Activated CD4-positive, alpha-beta T cell treated with anti-CD3 and anti-CD28 coated beads for 24 hours (primary cell): ENCODE measurements at places on chromosomes 6 and 20.

- no peak for DNase-seq
These were observed 29.3 kb downstream of the SNPH start for GRCh38 chr20:1295276-1295930.

GRCh38 chr20:19382386-19383340 lies 170.2 kb downstream of the SLC24A3 start:
- no peak for DNase-seq

- DNase-seq, result no peak
These were observed 29.2 kb downstream of the AFDN start for GRCh38 chr6:167855825-167856425.

GRCh38 chr6:160363016-160363996 lies 15.1 kb downstream of the SLC22A3 start:
- DNase-seq, result no peak

DNA sequence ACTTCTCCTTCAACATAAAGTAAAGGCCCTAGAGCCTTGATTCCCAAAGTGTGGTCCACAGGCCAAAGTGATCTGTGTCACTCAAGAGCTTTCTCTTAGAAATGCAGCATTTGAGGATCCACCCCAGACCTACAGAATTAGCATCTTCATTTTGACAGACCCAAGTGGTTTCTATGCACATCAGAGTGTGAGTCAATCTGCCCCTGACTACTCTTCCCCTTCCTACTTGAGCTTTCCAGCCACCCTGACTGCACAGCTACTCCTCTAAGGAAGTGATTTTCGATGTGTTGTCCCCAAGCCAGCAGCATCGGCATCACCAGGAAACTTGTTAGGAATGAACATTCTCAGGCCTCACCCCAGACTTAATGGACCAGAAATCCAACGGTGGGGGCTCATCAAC lies 2.6 kb downstream of the MEP1A start:
- no peak for DNase-seq

DNA sequence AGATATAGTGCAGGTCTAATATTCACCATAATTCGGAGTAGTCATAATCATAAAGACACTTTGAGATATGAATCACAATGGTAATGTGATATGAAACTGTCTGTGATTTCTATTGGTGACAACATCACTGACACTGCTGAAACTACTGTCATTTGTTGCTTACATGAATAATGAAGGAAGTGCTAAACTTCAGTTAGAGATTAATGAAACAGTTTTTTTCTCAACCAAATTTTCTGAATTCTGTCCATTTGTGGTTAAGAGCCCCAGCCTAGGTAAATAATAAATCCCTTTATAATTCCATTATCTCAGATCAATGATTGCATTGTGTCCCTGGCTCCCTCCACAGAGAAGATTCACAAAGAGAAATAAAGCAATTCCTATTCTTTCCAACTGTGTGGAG lies 122.6 kb downstream of the HIVEP2 start:
- no peak for DNase-seq

DNA sequence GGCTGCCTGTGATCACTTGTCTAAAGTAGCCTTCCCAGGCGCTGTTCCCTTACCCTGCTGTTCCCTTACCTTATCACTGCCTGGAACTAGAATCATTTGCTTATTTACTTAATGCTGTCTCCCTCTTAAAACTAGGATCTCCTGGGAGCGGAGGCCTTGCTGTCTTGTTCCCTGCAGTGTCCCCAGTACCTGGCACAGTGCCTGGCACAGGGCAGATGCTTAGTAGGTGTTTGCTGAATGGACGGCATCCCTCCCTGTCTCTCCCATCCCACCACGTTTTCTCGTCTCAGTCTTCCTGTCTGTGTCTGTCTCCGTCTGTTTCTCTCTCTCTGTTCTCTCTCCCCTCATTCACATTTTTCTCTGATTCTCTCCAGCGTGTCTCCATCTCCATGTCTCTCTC lies 99.9 kb upstream of the MYL9 start:
- DNase-seq, result no peak

GRCh38 chr6:150176152-150176551 lies 33.3 kb downstream of the PPP1R14C start:
- DNase-seq, result no peak

DNA sequence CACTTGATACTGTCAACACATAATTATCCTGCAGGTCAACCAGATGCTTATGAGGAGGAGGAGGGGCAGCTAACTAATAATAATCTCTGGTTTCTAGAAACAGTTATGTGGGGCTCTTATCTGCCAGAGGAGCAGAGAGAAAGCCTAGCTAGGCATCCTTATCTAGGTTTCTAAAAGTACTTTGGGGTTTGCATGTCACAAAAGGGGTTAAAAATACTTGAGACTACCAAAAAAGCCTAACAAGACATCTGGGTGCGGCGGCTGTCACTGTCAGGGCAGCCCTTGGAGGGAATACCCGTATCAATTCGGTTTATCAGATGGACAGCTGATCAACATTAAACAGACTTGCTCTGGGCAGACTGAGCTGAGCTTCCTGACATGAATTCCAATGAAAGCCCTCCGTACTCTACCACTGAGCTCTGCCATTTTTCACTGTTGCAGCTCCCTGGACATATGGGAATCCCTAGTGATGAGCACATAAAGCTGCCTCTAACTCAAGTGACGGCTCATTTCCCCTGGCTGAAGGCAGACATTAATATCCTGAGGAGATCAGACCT lies 166.6 kb downstream of the PDSS2 start:
- no peak for DNase-seq

GRCh38 chr6:142294679-142295078 lies 7.1 kb upstream of the ADGRG6 start:
- no peak for DNase-seq

GRCh38 chr6:85568411-85568810 lies 25.2 kb downstream of the SNX14 start:
- DNase-seq, result no peak

GRCh38 chr20:17613328-17614175 lies 43.7 kb downstream of the DSTN start:
- DNase-seq, result no peak

DNA sequence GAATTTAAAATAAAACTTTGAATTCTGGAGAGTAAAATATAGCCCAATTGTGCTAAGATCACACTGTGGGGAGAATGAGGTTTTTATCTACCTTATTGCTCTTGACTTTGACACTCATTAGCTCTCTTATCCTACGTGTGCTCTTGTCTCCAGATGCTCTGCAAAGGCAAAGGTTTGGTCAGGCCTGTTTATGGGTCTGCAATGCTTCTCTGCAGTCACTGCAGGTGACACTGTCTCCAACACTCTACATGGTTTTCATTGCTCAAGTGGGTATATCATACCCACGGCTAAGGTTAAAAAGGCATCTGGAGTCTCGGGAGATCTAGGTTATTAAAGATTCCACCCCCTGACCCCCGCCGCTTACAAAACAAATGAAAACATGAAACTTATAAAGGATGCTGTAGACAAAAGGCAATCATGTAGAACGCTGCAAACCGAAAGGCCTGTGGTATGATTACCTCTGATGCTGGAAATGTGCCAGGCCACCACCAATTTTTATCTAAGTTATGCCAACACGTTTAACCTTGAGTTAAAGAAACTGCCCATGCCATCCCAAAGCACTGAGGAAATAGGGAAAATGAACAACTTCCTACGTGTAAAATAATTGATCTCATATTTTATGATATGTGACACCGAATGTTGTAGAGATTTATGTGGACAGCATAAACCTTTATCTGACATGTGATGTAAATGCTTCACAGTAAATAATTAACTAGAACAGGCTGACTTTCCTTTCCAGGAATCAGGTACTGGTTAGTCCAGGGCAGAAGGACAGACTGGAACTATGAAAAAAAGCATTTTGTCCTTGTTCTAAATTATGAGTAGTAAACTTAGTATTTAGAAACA lies 238.2 kb upstream of the NOX3 start:
- DNase-seq, result no peak

- DNase-seq, result no peak
These were observed 323.0 kb downstream of the UTRN start for GRCh38 chr6:144607998-144608735.

DNA sequence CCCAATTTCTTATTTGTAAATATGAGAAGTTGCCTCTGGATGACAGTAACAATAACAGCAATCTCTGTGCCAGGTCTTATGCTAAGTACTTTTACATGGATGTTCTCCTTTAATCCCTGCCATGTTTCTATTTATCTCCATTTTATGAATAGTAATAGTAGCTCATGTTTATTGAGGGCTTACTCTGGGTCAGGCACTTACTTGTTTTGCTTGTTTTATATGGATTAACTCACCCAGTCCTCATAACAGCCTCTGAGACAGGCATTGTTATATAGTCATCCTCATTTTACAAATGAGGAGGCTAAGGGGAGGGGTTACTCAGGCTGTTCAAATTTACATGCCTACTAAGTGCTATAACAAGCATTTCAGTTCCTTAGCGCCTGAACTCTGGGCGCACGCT lies 64.3 kb downstream of the ARID1B start:
- DNase-seq, result no peak

DNA sequence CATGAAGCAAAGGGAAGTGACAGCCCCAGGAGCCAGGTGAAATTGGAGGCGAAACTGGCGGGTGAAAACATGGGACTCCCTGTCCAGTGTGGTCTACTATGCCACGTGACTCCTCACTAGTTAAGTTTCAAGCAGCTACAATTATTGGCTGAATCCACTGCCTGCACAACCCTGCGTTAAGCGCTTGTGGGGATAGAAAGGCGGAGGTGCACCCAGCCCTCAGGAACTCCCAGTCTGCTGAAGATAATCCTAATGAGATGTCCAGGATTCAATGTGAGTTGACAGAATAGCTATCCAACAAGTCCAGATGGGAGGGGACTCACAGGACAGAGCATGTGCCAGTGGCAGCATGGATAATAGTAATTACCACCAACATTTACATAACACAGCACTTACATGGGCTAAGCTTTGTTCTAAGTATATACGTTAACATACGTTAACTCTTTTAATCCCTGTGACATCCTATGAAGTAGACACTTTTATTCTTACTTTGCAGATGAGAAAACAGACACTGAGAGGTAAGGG lies 1.8 kb downstream of the MOCS1 start:
- no peak for DNase-seq

- DNase-seq, result no peak
These were observed 193.0 kb downstream of the FOXC1 start for GRCh38 chr6:1802491-1803395.

- DNase-seq, result no peak
These were observed 13.2 kb downstream of the MAP1LC3A start for GRCh38 chr20:34571753-34572152.

DNA sequence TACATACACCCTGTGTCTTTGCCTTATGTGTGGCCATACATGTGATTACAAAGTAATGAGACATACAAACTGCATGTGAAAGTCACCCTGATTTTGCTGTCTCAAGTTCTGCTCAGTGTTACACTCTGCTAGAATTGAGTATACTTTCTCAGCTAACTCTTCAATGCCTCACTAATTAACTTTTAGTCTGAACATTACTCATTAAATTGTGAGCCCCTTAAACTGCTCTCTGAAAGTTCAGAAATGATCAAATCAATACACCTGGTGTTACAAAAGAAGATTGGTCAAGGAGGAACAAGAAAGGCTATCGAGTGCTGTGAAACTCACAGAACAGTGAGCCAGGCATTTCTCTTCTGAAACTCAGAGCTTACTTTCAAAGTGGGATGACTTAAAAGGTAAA lies 71.3 kb downstream of the MKKS start:
- no peak for DNase-seq
